Left cardiac atrium (tissue), 4 donors: ENCODE measurements at places on chromosomes 12 and 14. TPM values are rescaled to one million over a fixed set of nuclear protein-coding genes. Genes with fewer than 3 reads are reported as not detected.
A peak's percentile ranks its signal among the peaks of the same experiment; 100 is the strongest.

GDF3 gene
- 0.24 TPM for total RNA-seq

- no peak for DNase-seq
Measured at GRCh38 chr12:82600379-82600778, 86.3 kb upstream of the TMTC2 start.

DNA sequence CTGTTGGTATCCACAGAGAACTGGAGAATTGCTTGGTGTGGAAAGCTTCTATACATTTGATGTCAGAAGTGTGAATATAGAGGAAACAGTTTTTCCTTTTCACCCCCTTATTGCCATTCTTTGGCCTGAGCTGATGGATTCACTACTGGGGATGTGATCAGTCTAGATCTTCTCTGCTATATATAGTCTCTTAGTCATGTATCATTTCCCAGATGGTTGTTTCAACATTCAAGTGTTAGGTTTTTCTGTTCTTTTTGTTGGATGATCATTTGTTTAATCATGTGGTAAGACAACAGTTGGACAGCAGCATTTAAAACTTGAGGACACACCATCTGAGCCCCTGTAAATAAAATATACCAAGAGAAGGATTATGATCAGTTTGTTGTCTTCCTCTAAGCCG, 29.6 kb downstream of the TMX1 start:
- no peak for DNase-seq

LHX5 gene
- total RNA-seq = not detected

TAS2R13 gene
- total RNA-seq = 0.41 TPM

SLC7A8 gene
- 8.7 TPM for total RNA-seq

GRCh38 chr12:643475-644302, 19.6 kb downstream of the NINJ2 start:
- peak; percentile 70 for DNase-seq

GRCh38 chr12:68532204-68532886, 78.4 kb upstream of the RAP1B start:
- DNase-seq = no peak

DNA sequence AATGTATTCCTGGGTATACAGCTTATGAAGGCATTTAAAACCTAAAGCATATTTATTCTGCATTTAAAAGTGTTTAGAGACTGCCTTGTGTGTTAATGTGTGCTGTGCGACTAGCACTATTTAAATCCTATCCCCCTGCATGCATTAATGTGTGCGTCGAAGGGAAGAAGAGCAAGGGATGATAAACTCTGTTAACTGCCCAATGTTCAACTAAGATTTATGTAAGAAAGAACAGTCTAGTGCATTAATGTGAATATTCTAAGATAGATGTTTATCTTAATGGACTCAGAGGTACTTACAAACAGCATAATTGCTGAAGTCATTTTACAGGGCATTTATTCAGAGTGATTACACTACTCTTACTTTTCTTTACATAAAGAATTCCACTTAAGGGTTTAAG, 424.8 kb downstream of the DIO2 start:
- DNase-seq = no peak

- no peak for DNase-seq
Measured at GRCh38 chr12:30010071-30011052, 226.6 kb upstream of the TMTC1 start.

- DNase-seq = peak; percentile 68
Measured at GRCh38 chr14:55062517-55063351, 11.3 kb downstream of the MAPK1IP1L start.

DNA sequence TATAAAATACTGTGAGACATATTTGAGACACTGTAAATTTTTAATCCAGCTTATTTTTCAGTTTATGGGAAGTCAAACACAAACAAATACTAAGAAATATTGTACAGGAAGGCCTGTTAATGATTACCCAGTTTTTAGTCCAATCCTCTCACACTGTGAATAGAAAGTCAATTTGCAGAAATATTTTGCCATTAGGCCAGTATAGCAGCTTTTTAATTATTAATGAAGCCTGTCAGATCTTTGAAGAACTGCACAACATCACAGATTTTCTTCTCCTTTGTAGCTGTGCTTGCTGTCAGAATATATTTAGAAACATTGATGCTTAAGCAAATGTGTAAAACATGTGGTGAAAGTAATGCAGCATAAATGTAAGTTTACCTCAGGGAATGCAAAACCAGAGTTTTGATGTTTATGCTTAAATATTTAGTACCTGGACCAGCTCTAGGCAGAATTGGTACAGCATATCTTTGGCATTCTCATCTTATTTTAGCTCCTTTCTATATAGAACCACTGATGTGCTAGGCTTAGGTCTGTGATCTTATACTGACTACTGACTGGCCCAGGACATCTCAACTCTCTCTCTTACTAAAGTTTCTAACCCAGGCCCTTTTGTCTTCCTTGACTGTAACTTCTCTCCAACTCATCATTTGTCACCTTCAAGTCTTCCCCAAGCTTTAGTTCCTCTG, 230.8 kb upstream of the NAV3 start:
- DNase-seq = no peak

DNA sequence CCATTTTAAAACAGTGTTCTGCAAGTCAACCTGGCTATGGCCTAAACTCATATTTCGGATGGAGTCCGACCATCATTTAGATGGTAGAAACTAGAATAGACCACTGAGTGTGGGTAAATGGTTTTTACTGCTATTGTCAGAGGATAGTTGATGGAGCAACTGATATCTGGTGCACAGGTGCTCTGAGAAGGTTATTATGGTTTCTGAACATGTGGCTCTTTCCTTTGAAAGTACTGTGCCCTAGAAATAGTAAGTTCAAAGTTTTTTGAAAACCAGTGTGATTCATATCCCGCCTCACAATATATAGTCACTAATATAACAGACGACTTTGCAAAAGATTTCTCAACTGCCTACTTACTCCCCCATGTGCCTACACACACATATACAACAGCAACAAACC, 64.4 kb upstream of the BTG1 start:
- no peak for DNase-seq

ADSS1 gene
- 86.2 TPM for total RNA-seq

DNA sequence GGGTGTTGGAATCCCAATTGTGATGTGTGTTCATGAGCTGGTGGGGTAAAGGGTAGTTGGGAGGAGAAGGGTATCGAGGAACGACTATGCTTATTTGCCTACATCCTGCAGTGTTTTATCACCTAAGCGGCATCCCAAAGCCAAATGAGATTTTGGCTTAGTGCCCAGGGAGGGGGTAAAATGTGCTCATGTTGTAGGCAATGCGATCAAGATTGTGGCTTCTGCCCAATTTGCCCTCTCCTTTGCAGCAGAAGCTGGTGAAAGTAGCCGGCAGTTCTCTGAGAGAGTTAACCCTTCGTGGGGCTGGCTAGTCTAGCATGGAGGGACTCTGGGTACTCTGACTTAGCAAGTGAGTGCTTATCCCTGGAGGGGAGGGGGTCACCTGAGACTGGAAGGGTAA, 753 bp downstream of the RPH3A start:
- no peak for DNase-seq

RAPGEF3 gene
- 27.3 TPM for total RNA-seq

DNA sequence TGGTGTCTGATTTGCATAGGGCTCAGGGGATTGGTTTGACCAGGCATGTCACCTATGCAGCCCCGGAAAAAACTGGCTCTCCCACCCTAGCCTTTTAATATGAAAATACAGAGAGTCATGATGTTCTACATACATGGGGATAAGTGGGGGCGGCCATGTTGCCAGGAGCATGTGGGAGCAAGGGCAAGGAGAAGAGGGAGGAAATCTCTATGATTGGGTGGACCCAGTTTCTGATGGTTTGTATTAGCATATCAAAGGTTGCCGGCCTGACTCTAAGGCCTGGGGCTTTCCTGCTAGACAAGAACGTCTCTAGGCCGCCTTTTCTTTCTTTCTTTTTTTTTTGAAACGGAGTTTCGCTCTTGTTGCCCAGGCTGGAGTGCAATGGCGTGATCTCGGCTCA, 123.4 kb upstream of the CPSF6 start:
- no peak for DNase-seq

DNA sequence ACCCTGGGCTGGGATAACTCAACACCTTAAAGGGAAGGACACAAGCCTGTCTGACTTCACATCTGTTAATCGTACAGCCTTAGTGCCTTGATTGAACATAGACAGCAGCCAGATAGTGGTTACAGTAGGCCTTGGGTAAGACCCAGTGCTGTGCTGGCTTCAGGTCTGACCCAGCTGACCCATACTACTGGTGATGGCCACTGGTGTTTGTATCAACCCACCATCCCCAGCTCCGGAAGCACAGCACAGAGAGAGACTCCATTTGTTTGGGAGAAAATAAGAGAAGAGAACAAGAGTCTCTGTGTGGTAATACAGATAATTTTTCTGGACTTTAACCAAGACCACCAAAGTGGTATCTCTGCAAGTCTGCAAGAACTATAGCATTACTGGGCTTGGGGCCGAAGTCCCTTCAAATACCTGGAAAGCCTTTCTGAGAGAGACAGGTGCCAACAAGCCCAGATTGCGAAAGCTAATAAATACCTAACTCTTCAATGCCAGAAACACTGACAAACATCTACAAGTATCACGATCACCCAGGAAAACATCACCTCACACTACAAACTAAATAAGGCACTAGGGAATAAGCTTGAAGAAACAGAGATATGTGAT, 330.1 kb upstream of the GARIN2 start:
- no peak for DNase-seq

KRT79 gene
- total RNA-seq = 0.77 TPM

ADAMTS20 gene
- not detected for total RNA-seq

DNA sequence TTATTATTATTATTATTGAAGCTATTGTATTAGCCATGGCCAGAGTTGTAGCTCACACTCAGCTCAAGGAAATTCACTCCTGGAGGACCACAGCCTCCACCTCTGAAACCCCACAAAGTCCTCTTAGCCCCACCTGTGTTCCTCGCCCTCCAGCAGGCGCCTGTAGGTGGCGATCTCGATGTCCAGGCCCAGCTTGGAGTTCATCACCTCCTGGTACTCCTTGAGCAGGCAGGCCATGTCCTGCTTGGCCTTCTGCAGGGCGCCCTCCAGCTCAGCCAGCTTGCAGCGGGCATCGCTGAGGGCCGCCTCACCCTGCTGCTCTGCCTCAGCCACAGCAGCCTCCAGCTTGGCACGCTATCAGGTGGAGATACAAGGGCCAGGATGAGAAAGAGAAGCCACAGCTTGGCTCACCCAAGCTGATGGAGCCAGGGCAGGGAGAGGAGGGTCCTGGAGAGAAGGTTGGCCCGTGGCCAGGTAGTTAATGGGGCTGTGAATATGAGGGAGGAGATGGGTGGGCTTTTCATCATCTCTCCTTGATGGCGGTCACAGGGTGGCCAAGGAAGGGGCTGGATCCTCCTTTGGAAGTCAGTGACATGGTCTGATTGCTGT, 5.1 kb downstream of the KRT85 start:
- no peak for DNase-seq

GRCh38 chr12:12745576-12746211, 28.5 kb downstream of the CDKN1B start:
- no peak for DNase-seq

GRCh38 chr12:49197256-49197655, 8.4 kb upstream of the TUBA1A start:
- DNase-seq = no peak

- DNase-seq = no peak
Measured at GRCh38 chr14:26773906-26774593, 176.2 kb upstream of the NOVA1 start.

GRCh38 chr12:92582475-92582874, 120.3 kb upstream of the PLEKHG7 start:
- DNase-seq = no peak

ZFYVE26 gene
- total RNA-seq = 10.5 TPM

KRR1 gene
- 30.0 TPM for total RNA-seq

SOAT2 gene
- not detected for total RNA-seq

SLC24A4 gene
- total RNA-seq = 0.53 TPM

IL31 gene
- total RNA-seq = not detected

PIWIL1 gene
- total RNA-seq = not detected

GRCh38 chr12:24522736-24523135, 426.2 kb downstream of the BCAT1 start:
- DNase-seq = no peak

BDKRB2 gene
- total RNA-seq = 5.4 TPM

TSPAN11 gene
- 2.5 TPM for total RNA-seq

DNA sequence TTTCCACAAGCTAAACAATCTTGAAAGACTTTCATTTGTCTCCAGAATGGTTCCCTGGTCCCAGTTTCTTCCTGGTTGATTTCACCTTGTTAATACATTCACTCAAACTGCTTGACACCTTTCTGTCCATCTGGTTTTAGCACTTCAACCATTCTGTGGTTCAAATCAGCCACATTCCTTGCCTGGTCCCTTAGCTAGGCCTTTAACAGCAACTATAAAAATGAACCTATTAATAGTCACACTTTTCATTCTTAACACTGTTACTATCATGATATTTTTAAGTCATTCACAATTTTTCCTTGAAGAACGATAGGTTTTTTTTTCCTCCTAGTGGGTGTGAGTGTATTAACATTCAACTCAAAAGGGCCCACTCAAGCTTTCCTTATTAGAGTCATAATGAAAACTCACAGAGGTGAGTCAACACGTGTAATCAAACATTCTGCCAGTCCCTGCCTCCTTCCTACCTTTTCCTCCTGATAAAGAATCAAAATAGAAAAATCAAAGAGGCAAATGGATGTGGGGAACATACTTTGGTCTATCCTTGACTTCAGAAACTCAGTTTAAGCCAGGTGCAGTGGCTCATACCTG, 34.4 kb upstream of the CCNT1 start:
- DNase-seq = no peak

CCDC175 gene
- total RNA-seq = not detected

GRCh38 chr12:28027328-28027727, 54.8 kb upstream of the PTHLH start:
- DNase-seq = no peak

DNA sequence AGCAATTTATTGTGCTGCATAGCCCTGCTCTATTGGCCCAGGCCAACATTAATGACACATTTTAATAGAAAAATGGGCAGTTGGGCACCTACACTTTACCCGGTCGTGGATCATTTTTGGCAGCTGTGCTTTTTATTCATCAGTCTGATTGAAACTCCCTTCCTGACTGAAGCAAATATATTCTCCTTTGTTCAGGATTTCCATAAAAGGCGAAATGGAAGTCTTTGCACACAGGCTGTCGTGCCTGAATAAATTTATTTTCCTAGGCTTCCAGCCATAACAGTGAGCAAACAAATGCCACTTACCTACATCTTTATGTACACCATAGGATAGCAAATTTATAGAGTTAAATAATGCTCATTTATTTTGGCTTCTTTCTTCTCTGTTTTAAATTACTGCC, 480.7 kb upstream of the DCN start:
- no peak for DNase-seq

CEP170B gene
- total RNA-seq = 17.2 TPM

- DNase-seq = no peak
Measured at GRCh38 chr14:39265033-39265432, 31.3 kb downstream of the MIA2 start.

GRCh38 chr14:78737116-78737515, 566.9 kb downstream of the NRXN3 start:
- DNase-seq = no peak

DNA sequence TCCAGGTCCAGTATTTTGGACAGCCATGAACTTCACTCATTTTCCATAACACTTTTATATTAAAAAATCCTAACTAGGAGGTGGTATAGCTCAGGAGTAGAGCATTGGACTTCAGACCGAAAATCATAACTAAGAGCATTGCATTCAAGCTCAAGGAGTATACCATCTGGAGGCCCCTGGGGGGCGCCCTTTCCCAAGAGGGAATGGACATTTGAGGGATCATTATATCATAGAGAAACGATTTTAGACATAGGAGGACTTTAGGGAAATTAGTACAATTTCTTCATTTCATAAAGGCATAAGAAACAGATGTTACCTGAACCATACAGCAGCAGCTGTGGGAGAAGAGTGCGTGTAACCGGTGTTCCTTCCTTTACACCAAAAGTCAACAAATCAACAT, 5.2 kb upstream of the ATG14 start:
- no peak for DNase-seq

FOXN4 gene
- not detected for total RNA-seq

BATF gene
- 1.8 TPM for total RNA-seq
